Endothelial cell of umbilical vein (primary cell): ENCODE measurements at places on chromosomes 5 and 9. TPM values are rescaled to one million over a fixed set of nuclear protein-coding genes. Genes with fewer than 3 reads are reported as not detected.

The TMEM174 gene
- total RNA-seq = not detected in 2 replicates

The PCDHGA10 gene
- total RNA-seq = 4.4 and 5.8 TPM in 2 replicates

The MAP1B gene
- total RNA-seq = 262 and 263 TPM in 2 replicates

DNA sequence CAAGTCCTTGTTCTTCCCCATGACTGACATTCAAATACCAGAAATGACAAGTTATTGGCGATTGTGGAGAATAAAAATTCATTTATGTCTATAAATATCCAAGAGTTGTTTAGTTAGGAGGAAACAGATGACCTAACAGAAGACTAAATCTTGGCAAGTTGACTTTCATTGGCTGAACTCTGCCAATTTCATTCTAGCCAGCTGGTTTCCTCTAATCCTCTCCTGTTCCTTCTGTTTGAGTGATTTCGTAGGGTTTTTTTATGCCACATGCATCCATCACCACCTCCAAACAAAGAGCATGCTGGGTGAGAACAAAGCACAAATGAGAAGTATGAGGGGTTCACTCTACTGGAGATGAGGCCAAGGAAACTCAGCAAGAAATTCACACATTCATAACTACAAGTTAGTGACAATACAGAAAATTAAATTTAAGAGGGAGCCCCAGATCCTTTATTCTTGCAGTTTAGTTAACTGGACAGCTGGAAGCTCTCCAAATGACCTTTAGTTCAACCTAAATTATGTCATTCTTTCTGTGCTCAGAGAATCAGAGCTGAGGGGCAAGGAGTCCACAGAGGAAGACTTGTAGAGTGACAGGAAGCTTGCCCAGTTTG lies 932.0 kb downstream of the TLE4 start:
- H3K27me3 ChIP-seq = no peaks in the 10 kb centered on the region
- H3K4me3 ChIP-seq = no peak overlapping the region
- no peak overlapping the region for H3K27ac ChIP-seq
- no peak for DNase-seq
- no peaks in the 10 kb centered on the region for H3K4me1 ChIP-seq

DNA sequence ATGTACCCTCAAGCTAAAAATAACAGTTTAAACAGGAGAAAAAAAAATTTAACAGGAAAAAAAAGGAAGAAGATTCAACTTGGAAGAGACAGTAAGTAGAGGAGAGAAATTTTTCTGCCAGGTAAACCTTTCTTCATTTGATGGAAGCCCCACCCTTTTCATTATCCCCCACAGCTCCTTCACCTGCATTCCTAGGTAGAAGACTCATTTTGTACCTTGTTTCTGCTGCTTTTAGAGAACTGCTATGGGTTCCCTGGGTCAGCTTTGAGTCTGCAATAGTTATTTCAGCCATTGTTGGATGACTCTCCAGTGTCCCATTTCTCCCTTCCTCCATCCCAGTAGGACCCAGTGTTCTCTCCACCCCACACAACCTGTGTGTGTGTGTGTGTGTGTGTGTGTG lies 74.1 kb upstream of the CPEB4 start:
- H3K4me1 ChIP-seq = no peaks in the 10 kb centered on the region
- no peak overlapping the region for H3K4me3 ChIP-seq
- no peak for DNase-seq
- H3K36me3 ChIP-seq = no peaks in the 10 kb centered on the region
- H3K27ac ChIP-seq = no peak overlapping the region
- no peaks in the 10 kb centered on the region for H3K27me3 ChIP-seq

DNA sequence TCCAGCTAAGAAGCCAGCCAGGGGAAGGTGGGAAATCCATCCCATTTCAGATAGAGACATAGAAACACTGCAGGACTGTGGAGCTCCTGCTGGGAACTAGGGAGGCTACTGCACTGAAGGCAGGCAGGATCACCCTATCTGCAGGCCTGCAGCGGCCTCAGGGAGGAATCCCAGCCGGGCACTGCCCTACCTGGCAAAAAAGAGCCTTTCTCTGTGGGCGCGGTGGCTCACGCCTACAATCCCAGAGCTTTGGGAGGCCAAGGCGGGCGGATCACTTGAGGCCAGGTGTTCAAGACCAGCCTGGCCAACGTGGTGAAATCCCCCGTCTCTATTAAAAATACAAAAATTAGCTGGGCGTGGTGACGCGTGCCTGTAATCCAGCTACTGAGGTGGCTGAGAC lies 71.4 kb upstream of the PHYKPL start:
- H3K27ac ChIP-seq = no peak overlapping the region
- H3K4me1 ChIP-seq = no peaks in the 10 kb centered on the region
- H3K4me3 ChIP-seq = no peak overlapping the region
- no peaks in the 10 kb centered on the region for H3K36me3 ChIP-seq
- DNase-seq = no peak

- peak; percentile 48 for DNase-seq
- no peaks in the 10 kb centered on the region for H3K36me3 ChIP-seq
- no peaks in the 10 kb centered on the region for H3K27me3 ChIP-seq
- peak within 1 kb of the TSS; percentile 76 for H3K27ac ChIP-seq
Measured at GRCh38 chr9:133991964-133992779, at the start of gene VAV2. TSS of gene VAV2 (minus strand) at chr9:133992324. CDS start at chr9:133992278, 46 bp downstream.

GRCh38 chr9:16884952-16885513 lies 14.6 kb upstream of the BNC2 start:
- no peaks in the 10 kb centered on the region for H3K4me1 ChIP-seq
- H3K36me3 ChIP-seq = no peaks in the 10 kb centered on the region
- no peak overlapping the region for H3K4me3 ChIP-seq
- no peak overlapping the region for H3K27ac ChIP-seq
- no peaks in the 10 kb centered on the region for H3K27me3 ChIP-seq

- peak; percentile 3 for DNase-seq
- H3K4me1 ChIP-seq = no peaks in the 10 kb centered on the region
- no peak overlapping the region for H3K27ac ChIP-seq
- no peaks in the 10 kb centered on the region for H3K27me3 ChIP-seq
- no peaks in the 10 kb centered on the region for H3K36me3 ChIP-seq
Measured at GRCh38 chr9:91515074-91515687, 91.5 kb upstream of the NFIL3 start.

- H3K36me3 ChIP-seq = no peaks in the 10 kb centered on the region
- H3K27me3 ChIP-seq = peaks cover 4% of the 10 kb centered on the region
- H3K27ac ChIP-seq = no peak overlapping the region
- H3K4me1 ChIP-seq = no peaks in the 10 kb centered on the region
- H3K4me3 ChIP-seq = no peak overlapping the region
- no peak for DNase-seq
Measured at GRCh38 chr9:114089206-114089840, 9.8 kb downstream of the KIF12 start.

DNA sequence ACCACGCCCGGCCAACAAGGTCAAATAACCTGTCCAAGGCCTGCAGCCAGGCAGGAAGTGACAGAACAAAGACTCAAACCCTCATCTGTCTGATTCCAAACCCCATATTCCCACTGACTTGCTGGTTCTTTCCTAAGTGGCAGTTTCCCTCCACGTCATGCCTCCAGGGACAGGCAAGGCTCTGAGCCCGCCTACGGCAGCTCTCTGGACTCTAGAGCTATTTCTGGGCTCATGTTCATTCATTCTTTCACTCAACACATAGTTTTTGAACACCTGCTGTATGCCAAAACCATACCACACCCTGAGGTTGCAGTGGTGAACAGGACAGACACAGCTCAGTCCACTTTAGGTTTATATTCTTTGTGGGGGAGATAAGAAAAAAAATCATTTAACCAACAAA lies 5.2 kb upstream of the FBP1 start:
- peaks cover 5% of the 10 kb centered on the region for H3K4me1 ChIP-seq
- H3K27ac ChIP-seq = no peak overlapping the region
- no peak overlapping the region for H3K4me3 ChIP-seq
- DNase-seq = no peak
- no peaks in the 10 kb centered on the region for H3K27me3 ChIP-seq
- H3K36me3 ChIP-seq = no peaks in the 10 kb centered on the region

GRCh38 chr5:65394087-65394486 lies 87.6 kb downstream of the ADAMTS6 start:
- H3K36me3 ChIP-seq = no peaks in the 10 kb centered on the region
- no peak overlapping the region for H3K4me3 ChIP-seq
- peaks cover 7% of the 10 kb centered on the region for H3K4me1 ChIP-seq
- no peak overlapping the region for H3K27ac ChIP-seq

DNA sequence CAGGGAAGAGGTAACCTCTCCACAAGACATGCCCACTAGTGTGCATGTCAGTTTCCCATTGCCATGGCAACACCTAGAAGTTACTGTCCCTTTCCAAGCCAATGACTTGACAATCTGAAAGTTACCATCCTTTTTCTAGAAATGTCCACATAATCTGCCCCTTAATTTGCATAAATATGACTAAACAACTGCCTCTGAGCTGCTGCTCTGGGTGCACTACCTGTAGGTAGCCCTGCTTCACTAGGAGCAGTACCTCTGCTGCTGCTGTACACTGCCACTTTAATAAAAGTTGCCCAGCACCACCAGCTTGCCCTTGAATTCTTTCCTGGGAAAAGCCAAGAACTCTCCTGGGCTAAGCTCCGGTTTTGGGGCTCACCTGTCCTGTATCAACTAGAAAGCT lies 392.4 kb downstream of the NTRK2 start:
- no peaks in the 10 kb centered on the region for H3K27me3 ChIP-seq
- no peaks in the 10 kb centered on the region for H3K4me1 ChIP-seq
- H3K4me3 ChIP-seq = no peak overlapping the region
- H3K36me3 ChIP-seq = no peaks in the 10 kb centered on the region
- no peak overlapping the region for H3K27ac ChIP-seq

GRCh38 chr5:128264564-128265360 lies 181.2 kb downstream of the SLC12A2 start:
- H3K4me3 ChIP-seq = no peak overlapping the region
- H3K36me3 ChIP-seq = peaks cover 2% of the 10 kb centered on the region
- no peaks in the 10 kb centered on the region for H3K27me3 ChIP-seq
- H3K27ac ChIP-seq = no peak overlapping the region

GRCh38 chr5:97131921-97132320 lies 10.5 kb downstream of the LIX1 start:
- no peak overlapping the region for H3K27ac ChIP-seq
- no peaks in the 10 kb centered on the region for H3K36me3 ChIP-seq
- DNase-seq = no peak
- H3K4me1 ChIP-seq = peaks cover 11% of the 10 kb centered on the region
- H3K4me3 ChIP-seq = no peak overlapping the region

- H3K27me3 ChIP-seq = no peaks in the 10 kb centered on the region
- no peak for DNase-seq
- H3K4me3 ChIP-seq = peak overlapping the region; percentile 76
- H3K4me1 ChIP-seq = peaks cover 46% of the 10 kb centered on the region
- H3K36me3 ChIP-seq = no peaks in the 10 kb centered on the region
Measured at GRCh38 chr5:132411304-132412013, 41.9 kb downstream of the SLC22A5 start.
